NCI-H1092 treated with DMSO at 0.1 percent for 48 hours (cell line): ENCODE measurements at places on chromosomes 1 and 21.

GRCh38 chr1:213623064-213623581 is 364.6 kb upstream of the PROX1 start:
- DNase-seq = no peak

DNA sequence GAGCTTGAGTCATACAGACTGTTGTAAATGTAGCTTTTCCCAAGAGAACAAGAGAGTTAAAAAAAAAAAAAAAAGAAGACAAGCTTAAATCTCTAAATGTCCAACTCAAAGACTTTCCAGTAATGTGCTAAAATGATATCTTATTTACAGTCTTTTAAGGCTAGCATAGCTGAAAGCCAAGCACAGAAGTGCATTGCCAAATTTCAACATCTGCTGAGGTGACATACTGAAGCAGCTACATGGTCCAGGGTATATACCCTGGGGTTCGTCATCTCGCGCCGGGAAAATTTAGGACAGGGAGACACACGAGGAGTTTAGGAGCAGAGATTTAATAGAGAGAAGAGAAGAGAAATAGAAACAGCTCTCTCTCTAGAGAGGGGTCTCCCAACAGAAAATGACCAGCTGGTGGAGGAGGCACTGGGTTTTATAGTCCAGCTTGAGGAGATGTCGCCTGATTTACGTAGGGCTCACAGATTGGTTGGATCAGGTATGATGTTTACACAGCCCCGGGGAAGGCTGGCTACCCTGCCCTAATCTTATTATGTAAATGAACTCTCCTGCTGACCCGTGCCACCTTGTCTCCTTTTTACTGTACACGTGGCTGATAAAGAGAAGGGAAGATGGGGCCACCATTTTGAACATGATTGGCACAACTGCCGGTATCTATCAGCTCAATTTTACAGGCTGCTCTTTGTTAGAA is 172.7 kb downstream of the TRIM33 start:
- DNase-seq = no peak

GRCh38 chr1:23362218-23362713 is 7.4 kb downstream of the ZNF436 start:
- no peak for DNase-seq

DNA sequence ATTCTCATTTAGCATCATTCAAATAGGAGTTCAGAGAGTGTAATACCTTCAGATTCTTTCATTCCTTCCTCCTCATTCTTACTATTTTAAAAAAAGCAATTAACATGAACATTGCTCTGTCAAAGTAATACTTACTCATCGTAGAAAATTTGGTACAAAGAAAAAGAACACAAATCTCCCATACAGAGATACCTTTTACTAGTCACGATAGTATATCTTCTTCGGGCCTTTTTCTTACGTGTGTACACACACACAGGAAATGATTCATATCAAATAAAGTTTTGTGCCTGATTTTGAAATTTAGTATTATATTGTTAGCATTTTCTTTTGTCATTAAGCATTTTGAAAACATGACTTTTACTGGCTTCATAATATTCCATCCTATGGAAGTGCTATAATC is 52.9 kb downstream of the NCF2 start:
- no peak for DNase-seq

DNA sequence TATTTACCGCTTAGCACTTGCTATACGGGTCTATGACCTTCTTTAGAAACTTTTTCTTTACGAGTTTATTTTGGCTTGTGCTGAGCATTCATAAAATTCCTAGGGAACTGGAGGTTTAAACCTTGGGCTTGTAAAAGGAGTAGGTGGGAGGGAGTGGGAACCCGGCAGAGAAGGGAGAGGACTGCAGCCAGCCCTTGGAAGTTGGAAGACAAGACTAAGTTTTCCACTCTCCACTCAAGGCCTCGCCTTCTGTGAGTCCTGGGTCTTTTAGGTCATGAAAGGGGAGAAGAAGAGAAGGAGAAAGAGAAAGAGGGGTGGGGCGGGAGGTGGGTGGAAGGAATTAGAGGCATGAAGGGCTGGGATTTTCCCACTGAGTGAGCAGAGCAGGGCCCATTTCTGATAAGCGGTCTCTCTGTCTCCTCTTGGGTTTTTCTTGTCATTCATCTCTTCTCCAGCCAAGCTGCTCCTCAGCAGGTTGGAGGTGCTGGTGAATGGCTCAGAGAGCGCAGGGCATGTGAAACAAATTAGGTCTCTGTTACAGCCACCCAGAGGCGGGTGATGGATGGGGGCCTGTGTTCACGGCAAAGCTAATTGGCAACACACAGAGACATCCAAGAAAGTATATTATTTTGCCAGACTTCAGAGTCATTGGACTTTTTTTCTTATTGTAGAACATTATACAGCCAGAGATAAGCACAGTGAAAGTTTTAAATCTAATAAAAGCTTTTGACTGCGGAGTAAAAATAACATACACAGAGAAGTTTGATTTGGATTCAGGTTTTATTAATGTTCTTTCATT is 247.3 kb downstream of the FOXD2 start:
- DNase-seq = no peak

- no peak for DNase-seq
Observed at GRCh38 chr1:42417166-42417565, 36.6 kb downstream of the RIMKLA start.

DNA sequence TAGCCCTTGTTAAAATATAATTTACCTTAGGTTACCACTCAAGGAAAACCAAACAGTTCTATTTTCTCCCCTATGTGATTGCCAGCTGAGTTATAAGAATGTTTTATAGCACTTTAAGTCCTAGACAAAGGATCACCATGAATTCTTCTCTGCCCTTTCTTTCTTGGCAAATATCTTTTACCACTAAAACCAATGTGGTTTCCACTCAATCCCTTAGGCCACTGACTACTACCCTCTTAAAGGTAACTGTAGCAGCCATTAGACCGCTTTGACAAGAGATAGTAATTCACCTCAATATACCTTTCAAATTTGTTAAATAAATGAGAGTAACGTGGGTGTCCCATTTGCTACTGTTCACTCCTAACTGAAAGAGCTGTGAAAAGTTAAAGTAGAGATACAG is 307.9 kb upstream of the PRMT6 start:
- no peak for DNase-seq

DNA sequence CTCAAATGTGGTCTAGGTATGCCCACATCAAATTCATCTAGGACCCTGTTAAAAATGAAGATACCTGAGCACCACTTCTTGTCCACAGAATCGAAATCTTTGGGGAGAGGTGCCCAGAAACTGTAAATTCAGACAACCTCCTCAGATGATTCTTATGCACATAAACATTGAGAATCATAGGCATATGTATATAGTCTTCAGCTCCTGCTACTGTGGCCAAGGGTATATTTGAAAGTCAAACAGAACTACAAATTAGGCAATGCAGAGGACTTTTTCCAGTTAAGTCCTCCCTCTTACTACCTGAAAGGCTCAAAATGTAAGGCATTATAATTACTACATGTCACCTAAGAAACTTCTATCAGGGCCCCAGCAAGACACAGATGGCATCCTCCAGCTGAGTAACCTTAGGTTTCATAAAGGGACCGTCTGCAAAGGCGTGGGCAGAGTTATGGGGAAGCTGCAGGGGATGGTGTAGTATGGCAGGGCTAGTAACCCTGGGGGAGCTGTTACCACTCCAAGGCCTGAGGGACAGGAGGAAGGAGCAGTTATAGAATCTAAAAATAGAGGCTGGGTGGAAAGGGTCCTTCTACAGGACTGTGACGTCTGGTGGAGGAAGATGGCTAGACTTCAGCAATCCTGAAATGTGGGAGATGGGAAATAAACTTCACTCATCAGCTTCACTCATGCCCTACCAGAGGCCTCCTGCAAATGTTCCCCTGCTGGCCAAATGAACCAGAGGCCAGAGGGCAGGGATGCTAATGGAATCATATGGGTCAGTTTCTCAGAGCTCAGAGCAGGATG is 46.3 kb downstream of the DAB1 start:
- no peak for DNase-seq

- no peak for DNase-seq
Observed at GRCh38 chr1:197921235-197922069, 4.3 kb downstream of the LHX9 start.

- DNase-seq = no peak
Observed at GRCh38 chr1:214402613-214403083, 121.7 kb downstream of the SMYD2 start.

DNA sequence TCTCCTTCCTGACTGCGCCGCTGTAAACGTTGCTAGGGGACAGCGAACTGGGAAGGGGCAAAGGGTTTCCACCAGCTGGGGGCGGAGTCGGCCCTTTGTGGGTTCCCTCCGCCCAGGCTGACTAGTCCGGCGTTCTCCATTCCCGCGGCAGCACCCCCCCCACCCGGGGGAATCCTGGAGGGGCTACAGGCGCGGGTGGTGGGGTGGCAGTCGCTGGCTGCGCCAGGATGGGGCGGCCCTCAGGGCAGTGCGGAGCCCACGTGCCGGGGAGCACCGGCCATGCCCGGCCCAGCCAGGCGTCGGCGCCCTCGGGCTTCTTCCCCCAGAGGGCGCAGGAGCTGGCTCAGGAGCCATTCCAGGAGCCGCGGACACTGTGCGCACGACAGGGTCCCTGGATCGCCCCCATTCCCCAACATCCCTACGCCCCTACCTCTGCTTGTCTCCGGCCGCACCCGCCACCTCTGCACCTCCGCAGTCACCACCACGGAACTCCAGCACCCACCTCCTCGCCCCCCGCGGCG is 476 bp downstream of the BATF3 start:
- no peak for DNase-seq

DNA sequence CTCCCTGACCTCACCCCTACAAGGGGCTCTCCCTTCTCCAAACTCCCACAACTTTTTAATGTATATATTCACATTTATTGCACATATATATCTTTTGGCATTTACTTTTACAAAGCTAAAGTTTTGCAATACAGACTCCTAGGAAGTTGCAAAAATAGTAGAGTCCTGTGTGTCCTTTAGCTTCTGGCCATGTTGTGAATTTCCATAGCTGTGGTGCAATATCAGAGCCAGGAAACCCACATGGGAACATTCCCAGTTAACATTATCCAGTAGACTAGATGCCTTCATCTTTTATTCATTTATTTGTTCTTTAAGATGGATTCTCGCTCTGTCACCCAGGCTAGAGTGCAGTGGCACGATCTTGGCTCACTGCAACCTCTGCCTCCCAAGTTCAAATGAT is 343.0 kb downstream of the PCP4 start:
- no peak for DNase-seq

DNA sequence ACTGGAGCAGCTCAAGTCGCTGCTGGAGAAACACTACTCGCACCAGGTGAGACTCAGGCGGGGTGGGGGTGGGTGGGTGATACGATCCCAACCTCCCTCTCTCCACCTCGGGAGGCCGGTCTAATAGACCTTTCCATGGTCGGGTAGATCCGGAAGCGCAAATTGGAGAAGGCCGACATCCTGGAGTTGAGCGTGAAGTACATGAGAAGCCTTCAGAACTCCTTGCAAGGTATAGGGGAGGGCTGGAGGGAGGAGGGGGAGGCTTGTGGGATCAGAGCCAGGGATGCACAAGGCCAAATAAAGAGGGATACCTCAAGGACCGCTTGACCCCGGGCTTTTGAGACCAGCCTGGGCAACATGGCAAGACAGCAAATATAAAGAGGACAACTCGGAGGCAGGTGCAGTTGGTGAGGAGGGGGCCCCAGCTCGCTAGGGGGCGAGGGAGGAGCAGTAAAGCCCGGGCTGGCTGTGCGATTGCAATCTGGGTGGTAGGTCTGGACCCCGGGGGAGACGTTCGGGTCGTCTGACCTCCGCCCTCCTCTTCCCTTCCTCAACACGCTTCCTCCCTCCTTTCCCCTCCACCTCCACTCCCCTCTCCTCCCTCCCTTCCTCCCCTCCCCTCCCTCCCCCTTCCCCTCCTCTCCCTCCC is 546 bp downstream of the HES3 start:
- DNase-seq = no peak
